ENCODE measurements at places on chromosomes 3 and 15.

DNA sequence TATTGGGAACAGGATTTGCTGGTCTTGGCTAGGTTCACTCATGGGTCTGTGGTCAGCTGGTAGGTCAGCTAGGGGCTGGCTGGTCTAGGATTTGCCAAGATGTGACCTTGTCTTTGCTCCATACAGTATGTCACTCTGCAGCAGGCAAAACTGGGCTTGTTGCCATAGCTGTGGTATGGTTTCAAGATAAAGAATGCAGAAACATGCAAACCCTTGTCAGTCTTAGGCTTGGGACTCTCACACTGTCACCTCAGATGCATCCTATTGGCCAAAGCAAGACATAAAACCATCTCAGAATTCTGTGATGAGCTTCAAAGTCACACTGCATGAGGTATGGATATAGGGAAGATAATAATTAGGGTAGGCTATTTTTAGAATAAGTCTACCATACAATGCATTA, 66.6 kb upstream of the TBC1D5 start:
- no peak for DNase-seq

DNA sequence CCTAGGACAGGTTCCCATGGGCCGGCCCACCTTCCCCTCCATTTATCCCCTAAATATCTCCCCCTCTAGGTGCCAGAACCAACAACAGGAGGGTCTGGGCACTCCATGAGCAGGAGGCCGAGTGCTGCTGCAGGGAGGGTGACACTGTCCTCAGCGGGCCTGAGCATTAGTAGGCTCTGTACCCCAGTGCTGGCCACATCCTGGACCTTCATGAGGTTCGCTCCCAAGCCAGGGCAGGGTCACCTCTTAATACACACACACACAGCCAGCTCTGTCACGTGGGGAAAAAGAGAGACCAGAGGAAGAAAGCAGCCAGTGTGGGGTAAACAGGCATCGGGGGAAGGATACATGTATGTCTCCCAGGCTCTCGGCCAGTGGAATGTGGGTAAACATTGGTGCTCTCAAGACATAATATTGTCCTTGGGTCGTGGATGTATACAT, 27.9 kb upstream of the SEMA3F start:
- no peak for DNase-seq

DNA sequence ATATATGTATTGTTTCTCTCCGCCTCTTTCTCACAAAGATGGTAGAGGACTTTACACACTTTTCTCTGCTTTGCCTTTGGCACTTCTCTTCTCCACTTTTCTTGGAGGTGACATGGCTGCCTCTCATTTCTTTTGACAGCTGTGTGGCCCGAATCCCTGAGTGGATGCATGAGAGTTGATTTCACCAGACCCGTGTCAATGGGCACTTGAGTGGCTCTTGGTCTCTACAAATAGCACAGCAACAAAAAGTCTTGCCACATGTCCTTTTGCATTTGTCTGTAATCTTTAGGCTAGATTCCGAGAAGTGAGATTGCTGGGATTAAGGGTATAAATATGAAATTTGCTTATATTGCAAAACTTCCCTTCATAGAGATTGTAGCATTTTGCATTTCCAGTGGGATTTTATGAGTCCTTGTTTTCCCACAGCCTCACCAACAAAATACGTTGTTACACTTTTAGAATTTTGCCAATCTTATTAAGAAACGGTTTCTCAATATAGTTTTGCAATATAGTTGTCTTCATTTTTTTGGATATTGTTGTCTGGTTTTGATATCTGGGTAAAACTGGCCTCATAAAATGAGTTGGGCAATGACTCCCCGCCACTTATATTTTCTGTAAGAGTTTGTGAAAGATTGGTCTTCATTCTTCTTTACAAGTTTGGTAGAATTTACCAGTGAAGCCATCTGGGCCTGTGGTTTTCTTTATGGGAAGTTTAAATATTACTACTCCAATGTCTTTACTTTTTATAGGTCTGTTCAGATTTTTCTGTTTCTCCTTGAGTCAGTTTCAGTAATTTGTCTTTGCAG, 5.2 kb upstream of the TRPM1 start:
- no peak for DNase-seq

DNA sequence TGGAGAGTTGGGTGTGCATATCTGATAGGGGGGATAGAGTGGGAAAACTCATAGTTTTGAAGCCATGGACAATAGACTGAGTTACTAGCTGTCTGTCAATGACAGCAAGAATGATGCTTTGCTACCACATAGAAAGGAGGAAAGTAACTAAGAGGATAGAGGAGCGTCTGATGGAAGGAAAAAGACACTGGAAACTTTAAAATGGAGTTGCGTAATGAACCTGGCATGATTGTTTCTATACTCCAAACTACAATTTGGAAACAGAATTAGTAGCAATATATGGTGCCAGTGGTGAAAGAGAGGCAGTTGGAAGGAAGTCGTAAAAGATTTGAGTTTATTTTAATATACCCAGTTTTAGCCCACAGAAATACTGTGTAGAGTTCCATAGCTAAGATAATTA, 163.6 kb downstream of the TUSC7 start:
- DNase-seq: no peak

GRCh38 chr15:78993931-78994530, 49.2 kb upstream of the CTSH start:
- DNase-seq: no peak
